AG09319 (cell line): ENCODE measurements at places on chromosomes 5 and 9.

GRCh38 chr9:126131066-126132010 lies 195.3 kb upstream of the MVB12B start:
- DNase-seq: no peak

DNA sequence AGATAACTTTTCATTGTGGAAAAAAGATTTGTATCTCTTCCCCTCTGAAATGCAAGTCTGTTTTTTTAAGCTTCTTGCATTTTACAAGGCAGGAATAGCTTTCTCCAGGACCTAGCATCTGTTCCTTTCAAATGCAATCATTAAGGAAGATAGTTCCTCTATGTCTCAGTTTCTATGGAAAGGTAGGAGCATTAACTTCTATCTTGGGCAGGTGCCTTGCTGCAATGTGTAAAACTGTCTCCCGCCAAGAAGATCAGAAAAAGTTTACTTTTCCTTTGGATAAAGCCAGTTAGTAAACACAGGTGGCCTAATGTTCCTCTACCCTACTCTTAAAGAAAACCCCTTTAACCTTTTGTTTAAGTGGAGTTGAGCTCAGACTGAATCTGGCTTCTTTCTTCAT lies 560.6 kb upstream of the CYLC2 start:
- DNase-seq: no peak

GRCh38 chr9:88776717-88777497 lies 214.4 kb upstream of the S1PR3 start:
- DNase-seq: peak; percentile 36

GRCh38 chr5:17190242-17190778 lies 27.1 kb upstream of the BASP1 start:
- DNase-seq: peak; percentile 86

- DNase-seq: no peak
Measured at GRCh38 chr5:33330992-33331391, 109.8 kb upstream of the TARS1 start.

DNA sequence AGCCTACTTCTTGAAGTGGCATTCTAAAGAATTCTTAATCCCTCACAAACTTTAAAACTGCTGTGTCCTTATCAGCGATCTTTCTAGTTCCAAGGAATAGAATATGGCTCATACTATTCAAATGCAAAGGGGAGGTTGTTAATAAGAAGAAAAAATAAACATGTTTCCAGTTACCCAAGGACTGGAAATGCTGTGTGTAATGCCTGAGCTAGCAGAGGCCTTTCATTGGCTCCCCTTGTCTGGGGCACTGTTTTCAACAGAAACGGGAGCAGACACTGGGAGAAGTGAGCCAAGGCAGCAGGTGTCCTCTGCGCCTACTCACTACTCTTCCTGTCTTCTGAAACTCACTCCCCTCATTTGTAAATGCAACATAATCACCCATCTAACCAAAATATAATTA lies 253.0 kb downstream of the MARCHF11 start:
- no peak for DNase-seq

- no peak for DNase-seq
Measured at GRCh38 chr5:179607160-179607931, 16.1 kb downstream of the HNRNPH1 start.

- DNase-seq: no peak
Measured at GRCh38 chr9:109114670-109115069, 5.1 kb downstream of the TMEM245 start.

DNA sequence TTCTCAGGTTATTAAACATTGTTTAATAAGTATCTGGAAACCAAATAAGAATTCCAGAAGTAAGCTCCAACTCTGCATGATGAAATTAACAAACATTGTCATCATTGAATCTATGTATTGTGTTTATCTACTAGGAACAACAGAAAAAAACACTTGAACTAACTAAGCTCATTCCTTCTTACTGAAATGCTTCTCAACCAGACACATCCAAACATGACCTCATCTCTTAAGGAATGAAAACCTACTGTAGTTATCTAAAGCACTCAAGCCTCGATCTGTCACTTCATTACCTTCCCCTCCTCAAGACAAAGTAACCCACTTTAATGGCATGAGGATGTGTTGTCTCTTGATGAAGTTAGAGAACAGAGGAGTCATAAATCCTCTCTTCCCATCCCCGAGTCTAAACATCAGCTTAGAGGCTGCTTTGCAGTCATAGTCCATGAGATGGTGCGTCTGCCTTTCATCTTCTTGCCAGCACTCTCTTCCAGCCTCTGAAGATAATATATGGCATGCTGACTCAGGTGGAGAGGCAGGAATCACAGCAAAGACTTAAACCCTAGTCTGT lies 86.5 kb downstream of the CEMIP2 start:
- no peak for DNase-seq

- no peak for DNase-seq
Measured at GRCh38 chr5:10446490-10446889, 4.8 kb downstream of the ROPN1L start.

GRCh38 chr5:115579216-115579615 lies 23.1 kb downstream of the TICAM2 start:
- DNase-seq: no peak

DNA sequence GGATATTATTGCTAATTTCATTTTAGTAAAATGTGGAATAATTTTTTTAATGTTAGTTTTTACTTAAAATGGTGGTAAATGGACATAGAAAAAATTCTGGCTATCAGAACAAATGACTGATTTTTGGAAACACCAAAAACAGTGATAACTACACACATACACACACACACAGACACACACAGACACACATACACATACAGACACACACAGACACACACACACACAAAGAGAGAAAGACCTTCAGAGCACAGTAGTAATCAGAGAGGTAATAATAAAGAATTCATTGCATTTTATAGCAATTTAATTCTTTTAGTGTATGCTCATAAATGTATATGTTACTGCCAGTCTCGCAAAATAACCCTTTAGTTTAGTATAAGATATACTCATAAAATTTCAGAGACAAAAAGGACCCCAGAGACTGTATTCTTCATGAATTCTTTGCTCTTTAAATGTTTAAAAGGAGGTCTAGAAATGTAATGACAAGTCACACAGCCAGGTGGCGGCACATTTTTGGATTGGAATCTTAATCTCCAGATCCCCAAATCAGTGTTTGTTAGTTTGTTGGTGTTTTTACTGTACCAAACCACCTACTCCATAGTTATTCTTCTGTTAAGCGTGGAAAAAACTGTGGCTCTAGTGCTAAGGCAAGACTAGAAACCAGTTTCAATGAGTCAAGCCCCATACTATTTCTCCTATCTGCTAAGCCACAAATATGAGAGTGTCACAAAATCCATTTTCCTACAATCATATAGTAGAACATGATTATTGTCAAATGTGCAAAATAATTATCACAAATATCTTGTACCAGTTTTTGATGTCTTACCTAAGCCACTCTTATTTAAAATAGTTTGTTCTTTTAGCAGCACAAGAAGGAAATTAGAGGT lies 109.9 kb downstream of the EDIL3 start:
- no peak for DNase-seq

DNA sequence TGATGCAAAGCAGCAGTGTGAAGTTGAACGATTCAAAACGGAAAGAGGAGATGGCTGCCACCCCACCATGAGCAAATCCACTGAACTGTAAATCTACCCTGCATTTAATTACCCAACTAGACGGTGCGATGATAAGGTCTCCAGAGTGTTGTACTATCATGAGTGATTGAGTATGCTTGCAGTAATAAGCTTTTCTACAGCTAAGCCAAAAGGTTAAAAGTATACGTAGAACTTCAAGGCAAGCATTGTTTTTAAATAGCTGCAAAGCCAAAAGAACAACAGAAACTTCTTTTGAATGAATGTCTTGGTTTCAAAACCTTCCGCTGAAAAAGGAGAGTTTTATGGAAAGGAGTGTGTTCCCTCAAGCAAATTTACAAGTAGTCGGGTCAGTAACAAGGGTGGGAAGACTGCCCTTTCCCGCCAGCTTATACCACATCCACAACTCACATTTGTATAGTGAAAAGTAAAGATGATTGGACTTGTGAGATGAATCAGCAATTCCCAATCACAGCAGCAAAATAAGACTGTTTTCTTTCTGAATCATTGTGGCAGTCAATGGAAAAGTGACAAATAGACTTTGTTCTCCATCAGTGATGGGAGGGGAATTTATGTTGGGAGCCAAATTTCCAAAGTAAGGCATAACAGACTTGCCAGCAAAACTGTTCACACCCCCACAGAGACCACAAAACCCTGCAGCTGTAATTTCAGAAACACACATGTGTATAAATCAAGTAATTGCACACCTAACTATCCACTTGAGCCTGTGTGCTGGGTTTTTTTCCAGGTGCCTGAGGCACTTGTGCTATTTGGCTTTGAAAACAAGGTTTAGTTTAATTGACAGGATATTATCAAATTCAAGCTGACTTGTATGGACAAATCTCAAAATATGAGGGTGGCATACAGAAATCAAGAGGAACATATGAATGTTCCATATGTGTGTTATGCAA lies 407.7 kb upstream of the GRAMD2B start:
- DNase-seq: peak; percentile 16

- no peak for DNase-seq
Measured at GRCh38 chr9:126235336-126236243, 91.0 kb upstream of the MVB12B start.

- peak; percentile 28 for DNase-seq
Measured at GRCh38 chr5:138953387-138954256, 78.5 kb upstream of the LRRTM2 start.

- DNase-seq: peak; percentile 57
Measured at GRCh38 chr9:121372239-121373010, 2.4 kb upstream of the STOM start.

DNA sequence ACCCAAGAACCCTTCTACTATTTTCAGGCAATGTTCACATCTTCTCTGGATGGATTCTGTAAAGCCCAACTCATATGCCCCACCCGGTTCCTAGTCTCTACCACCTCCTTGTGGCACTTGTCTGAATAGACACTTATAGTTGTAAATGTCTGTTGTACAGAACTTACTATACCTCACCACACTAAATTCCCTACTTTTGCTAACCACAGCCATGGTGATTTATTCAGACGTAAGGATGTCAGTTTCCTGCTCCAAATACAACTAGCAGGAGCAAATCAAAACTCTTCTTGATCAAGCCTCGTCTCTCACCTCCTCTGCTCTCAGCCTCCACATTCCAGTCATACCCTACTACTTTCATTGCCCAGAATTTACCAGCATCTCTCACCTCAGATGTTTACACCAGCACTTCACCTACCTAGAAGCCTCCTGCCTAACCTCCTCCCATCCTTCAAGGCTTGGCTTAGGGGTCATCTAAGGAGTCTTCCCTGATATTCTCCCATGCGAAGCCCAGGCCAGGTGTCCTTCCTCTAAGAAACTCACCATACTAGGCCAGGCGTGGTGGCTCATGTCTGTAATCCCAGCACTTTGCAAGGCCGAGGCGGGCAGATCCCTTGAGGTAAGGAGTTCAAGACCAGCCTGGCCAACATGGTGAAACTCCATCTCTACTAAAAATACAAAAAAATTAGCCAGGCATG lies 75.5 kb downstream of the MAPKAP1 start:
- DNase-seq: no peak

- no peak for DNase-seq
Measured at GRCh38 chr5:156328161-156328560, 1.2 kb downstream of the SGCD start.

DNA sequence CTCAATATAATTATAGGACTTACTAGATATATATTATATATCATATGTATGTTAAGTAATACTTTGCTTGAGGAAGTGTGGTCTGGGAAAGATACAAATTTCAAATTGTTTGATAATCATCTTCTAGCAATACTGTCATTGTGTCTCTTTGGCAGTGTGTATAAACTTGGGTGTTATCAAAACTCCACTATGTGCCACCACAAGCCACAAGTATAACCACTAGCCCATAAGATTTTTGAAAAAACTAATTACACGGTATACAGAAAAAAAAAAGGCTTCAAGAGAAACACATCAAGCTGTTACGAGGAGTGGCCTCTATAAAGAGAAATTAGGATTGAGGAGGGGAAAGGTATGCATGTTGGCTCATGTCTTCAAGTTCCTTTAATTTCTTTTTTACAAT lies 44.7 kb upstream of the PCSK5 start:
- DNase-seq: no peak

GRCh38 chr5:76604838-76605237 lies 18.4 kb downstream of the F2RL2 start:
- no peak for DNase-seq

- DNase-seq: no peak
Measured at GRCh38 chr5:21237461-21237860, 1249.5 kb upstream of the CDH18 start.

- no peak for DNase-seq
Measured at GRCh38 chr9:21047281-21047691, 15.8 kb upstream of the HACD4 start.

DNA sequence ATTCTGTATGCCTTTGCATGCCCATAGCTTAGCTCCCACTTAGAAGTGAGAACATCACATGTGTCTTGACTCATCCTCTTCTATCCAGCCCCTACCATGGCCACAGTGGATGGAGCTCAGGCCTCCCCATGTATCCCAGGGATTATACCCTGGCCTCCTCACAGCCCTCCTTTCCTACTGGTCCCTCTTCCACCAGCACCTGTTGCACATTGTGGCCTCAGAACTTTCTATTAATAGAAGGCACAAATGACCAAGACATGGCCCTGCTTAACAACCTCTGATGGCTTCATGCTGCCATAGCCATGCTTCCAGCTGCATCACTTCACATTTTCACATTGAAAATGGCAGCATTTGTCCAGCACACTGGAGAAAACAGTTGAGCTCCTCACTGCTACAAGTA lies 315.4 kb downstream of the CDK5RAP2 start:
- no peak for DNase-seq

DNA sequence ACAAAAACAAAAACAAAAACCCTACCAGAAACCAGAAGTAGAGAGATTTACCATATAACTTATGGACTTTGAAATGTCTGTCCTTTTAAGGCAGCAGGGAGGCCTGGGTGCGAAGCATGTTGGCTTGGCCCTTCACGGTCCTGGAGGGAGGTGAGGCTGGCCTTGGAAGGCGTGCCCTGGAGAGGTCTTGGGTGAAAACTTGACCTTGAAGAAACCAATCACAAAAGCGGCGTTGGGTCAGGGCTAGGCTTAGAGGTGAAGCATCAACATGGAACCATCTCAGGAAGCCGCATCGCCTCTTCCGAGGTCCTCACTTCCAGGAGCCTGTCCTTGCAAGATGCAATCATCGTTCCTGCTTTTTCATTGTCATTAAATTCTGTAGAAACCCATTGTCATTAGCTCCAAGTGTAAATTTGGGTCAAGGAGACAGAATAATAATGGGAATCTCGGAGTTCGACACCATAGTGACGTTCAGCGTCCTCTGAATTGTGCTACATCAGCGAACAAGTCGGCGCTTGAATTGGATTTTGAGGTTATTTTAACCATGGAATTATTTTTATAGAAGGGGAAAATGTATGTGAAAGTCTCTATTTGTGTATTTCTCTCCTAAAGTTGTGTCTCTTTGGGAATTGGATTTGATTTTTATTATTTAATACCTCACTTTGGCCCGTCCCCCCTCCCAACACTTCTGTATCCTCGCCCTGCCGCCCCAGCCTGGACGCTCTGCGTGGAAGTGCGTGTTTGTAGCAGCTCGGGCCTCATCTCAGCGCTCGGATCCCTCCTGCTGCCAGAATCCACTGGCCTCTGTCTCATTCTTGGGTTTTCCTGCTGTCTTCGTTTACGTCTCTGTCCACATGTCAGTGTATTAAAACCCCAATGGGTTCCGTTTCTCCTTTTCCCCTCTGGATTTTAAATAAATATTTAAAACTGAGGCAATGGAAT lies 11.1 kb upstream of the ORM1 start:
- no peak for DNase-seq

GRCh38 chr5:100697970-100698369 lies 162.8 kb downstream of the FAM174A start:
- no peak for DNase-seq
